Activated CD4-positive, alpha-beta T cell treated with anti-CD3 and anti-CD28 coated beads for 48 hours (primary cell): ENCODE measurements at places on chromosomes 6 and 20.

DNA sequence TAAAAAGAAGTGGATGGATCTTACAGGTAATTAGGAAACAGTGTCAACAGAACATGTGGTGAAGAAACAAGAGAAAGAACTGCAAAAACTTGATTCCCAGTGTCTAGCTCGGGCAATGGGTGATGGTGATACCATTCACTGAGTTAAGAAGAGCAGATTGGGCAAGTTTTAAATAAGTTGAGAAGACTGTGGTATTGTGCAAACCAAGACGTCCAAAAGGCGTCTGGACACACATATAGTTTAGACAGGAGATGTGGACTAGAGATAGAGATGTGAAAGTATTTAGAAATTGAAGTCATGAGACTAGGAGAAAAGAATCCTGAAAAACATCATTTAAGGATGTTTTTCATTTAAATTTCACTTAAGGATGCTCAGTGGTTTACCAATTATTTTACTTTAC lies 53.9 kb downstream of the CDK19 start:
- DNase-seq = no peak

DNA sequence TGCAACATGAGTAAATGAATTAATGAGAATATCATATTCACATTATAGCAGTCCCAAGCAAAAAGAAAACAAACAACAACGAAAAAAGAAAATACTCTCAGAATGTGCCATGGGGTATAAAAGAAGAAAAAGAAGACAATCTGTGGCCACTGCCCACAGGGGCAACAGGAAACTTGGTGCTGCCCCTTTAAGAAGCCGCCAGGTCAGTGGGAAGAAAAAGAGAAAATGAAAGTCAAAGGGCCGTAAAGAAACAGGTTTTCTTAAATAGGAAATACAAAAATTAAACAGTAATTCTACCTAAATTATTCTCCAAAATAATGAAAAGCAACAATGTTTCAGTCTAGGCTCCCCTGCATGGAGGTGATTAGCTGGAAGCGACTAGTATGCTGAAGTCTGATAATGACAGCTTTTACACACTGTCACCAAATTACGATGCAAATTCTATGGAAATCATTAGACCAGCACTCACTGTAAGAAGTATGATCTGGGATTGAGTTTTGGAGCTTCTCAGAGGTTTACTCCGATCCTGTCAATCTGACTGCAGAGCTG lies 23.6 kb downstream of the GMDS start:
- no peak for DNase-seq

- no peak for DNase-seq
Measured at GRCh38 chr6:40379811-40380210, 207.4 kb downstream of the LRFN2 start.

- no peak for DNase-seq
Measured at GRCh38 chr6:167904791-167905190, 78.1 kb downstream of the AFDN start.

GRCh38 chr20:25042531-25043498 lies 15.1 kb downstream of the ACSS1 start:
- peak; percentile 28 for DNase-seq

DNA sequence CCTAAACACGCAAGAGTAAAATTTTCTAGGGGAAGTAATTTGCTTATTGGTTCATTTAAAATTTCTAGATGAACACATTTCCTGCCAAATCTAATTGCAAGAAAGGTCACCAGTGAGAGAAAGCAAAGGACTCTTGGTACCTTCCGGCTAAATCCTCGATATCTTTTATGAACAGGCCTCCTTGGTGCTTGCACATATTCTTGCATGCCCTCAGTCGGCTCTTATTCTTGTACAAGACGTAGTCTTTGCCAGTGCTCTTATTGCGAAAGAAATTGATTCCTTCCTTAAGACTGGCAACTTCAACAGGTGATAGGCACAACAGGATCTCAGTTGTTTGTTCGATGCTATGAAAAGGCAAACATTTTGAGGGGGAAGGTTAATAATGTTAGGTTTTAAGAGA lies 141.7 kb upstream of the CARMIL1 start:
- no peak for DNase-seq

DNA sequence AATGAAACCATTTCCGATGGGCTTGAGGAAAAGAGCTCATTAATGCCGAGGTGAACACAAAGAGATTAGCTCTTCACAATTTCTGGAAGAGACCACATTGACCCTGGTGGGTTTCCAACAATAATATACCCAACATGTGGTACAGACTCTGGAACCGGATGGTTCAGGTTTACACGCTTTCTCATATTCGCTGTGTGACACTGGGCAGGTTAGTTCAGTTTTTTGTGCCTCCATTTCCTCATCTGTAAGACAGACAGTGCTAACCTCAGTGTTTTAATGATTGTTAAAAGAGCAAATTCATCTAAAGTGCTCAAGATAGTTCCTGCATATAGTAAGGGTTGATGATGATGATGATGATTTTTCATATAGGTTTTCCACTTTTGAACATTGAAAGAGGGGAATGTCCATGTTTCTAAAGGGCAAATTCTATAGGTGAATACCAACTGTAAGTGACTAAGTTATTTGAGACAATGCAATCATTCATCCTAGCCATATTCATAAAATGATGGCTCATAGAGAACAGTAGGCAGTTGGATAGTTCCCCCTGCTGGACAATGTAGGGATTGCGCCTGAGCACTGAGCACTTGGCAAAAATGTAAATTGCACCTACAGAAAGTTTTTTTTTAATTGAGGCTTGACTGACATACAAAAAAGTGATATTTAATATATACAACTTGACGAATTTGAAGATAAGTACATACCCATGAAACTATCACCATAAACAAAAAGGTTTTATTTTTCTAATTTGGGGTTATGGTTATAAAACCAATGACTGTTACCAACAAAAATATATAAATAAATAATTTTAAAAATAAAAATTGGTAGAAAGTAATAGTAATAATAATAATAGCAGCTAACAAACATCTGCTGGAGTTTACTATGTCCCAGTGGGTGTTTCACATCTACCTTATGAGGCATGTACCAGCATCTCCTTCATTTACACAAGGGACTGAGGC lies 2.1 kb upstream of the PERP start:
- peak; percentile 87 for DNase-seq

- no peak for DNase-seq
Measured at GRCh38 chr6:34544776-34545471, 11.2 kb downstream of the SPDEF start.

GRCh38 chr6:12286373-12287110 lies 3.6 kb upstream of the EDN1 start:
- no peak for DNase-seq

- DNase-seq = no peak
Measured at GRCh38 chr6:139334806-139335446, 39.5 kb downstream of the CITED2 start.

- no peak for DNase-seq
Measured at GRCh38 chr6:87945181-87945580, 102.5 kb upstream of the SPACA1 start.

DNA sequence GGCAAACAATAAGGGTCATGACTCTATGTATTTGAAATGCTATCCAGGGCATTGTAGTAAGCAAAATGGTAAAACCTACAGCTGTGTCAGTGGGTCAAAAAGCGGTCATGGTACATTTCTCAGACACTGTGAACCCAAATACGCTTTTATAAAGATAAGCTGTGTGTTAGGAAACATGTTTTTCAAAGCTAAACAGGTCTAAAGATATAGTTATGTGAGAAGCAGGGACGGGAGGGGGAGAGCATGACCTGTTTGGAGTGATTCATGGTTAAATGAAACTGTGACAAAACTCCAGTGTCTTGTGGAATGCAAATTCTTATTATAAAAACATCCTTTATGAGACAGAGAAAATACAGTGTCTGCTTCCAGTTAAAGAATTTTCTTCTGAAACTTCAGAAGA lies 205.4 kb upstream of the BMP2 start:
- no peak for DNase-seq

DNA sequence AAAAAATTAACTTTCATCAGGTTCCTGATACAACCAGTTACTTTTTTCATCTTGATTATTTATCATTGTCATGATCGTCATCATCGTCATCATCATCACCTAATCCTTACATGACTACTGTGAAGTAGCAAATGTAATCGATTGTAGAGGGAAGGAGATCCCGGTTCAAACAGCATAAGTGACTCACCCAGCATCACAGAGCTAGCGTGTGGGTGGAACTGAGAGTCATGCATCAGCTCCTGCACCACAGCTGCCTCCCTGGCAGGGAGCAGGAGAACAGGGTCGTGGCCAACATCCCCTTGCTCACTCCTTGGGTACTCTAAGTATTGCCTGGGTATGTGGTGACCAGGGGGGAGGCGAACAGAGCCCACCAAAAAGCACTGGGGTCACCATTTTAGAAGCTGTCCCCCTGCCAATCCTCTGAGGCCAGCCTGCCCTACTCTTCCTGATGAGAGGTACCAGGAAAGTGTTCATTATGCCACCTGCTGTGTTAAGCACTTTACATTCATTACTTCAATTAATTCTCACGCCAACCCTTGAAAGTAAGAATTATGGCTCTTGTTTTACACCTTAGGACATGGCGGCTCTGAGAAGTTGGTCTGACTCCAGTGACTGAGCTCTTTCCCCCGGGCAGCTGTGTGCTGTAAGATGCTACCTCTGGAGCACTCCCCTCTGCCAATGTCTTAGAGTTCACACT lies 425.2 kb downstream of the CD83 start:
- peak; percentile 86 for DNase-seq

DNA sequence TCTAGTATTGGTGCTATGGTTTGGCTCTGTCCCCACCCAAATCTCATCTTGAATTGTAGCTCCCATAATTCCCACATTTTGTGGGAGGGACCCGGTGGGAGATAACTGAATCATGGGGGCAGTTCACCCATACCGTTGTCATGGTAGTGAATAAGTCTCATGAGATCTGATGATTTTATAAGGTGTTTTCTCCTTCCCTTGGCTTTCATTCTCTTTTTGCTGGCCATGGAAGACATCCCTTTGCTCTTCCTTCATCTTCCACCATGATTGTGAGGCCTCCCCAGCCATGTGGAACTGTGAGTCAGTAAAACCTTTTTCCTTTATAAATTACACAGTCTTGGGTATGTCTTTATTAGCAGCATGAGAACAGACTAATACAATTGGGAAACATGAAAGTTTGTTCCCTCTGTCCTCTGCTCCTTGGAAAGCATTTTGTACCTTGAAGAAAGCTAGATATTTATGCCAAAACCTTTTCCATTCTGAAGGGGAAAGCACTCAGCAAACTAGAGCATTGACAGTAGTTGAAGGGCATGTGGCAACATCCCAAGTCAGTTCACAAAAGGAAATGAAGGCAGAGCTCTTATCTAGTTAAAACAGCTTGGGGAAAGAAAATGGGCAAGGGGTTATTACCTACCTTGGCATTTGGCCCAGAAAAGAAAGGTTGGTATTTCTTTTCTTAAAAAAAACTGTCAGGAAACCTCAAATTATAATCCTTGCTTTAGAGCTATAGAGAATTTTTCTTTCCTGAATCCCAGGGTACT lies 10.7 kb upstream of the TNFAIP3 start:
- no peak for DNase-seq

DNA sequence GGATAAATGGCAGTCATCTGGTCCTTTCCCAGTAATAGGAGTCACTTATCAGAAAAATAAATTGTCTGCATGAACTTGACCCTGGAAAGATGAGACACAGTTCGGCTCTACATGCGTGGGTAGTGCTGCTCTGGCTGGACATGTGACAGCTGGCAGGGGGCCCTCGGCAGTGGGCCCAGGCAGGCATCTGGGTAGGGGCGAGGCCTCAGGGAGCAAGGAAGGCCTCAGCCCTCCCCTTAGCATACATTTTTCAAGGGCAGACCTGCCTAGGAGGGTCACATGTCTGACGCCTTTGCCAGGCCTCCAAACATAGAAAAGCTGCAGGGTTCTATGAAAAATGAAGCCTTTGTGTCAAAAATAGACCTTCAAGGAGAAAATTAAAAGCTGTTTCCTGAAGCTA lies 12.8 kb upstream of the ILRUN start:
- DNase-seq = no peak

DNA sequence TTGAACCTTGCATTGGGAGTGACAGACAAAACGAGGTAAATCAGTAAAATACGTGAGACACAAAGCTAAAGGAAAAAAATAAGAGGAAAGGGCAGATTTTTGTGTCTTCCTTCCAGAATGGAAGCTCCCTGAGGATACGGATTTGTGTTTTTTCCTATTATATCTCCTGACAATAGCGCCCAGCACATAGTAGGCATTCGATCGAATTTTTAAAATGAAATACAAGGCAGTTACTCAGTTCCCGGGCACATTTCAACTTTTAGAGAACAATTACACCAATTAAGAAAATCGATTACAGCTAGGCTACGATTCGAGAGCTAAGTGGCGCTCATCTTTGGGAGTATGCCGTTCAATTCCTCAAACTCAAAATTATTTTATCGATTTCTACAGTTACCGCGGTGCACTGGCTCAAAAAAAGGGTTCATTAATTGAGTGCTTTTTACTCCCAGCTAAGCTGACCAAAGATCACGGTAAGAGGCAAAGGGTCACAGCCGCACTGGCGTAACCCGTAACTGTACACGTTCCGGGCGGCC lies 443 bp downstream of the RMND1 start:
- DNase-seq = no peak

DNA sequence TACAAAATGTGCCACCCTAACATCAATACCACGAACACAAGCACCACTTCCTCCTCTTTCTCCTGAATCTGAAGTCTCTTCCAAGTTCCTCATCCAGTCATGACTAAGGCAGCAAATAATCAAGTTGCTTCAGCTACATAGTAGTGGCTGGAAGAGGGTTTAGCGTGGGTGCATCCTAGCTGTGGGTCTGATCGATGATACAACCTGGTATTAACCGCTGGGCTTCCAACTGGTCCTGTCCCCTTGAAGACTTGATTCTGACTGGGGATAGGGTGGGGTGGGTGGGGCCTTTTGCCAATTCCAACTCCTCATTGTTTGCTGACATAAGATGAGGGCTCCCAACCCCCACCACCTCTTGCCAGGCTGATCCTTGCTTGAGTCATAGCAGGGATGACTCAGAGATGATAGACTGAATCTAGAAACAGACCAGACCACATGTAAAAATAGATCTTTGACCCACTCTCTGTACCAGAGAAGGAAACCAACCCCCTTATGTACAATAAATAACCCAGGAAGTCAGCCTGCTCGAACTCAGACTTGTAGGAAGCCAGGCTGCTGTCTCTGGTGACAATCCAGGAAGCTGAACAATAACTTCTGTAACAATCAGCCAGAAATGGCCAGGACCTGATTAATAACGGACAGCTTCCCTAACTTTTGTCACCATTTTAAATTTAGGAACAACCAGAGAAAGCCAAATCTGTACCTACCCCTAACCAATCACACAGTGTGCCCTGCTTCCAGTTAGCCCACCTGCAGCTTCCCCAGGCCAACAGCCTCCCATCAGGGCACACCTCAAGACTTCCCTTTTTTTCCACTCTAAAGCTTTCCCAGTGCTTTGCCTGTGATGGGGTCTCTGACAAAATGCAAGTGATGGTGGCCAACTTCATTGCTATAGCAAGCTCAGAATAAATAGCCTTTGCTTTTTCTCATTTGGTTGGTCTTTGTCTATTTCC lies 68.9 kb upstream of the FAM184A start:
- DNase-seq = peak; percentile 76

GRCh38 chr20:36606158-36607066 lies 833 bp downstream of the RAB5IF start:
- DNase-seq = no peak

GRCh38 chr6:152110886-152111820 lies 303.7 kb downstream of the ESR1 start:
- no peak for DNase-seq

- no peak for DNase-seq
Measured at GRCh38 chr6:101296169-101296960, 97.1 kb upstream of the GRIK2 start.
